ENCODE measurements at places on chromosomes 4 and X. TPM values are rescaled to one million over a fixed set of nuclear protein-coding genes. Genes with fewer than 3 reads are reported as not detected.

GRCh38 chr4:106062452-106062875, 167.2 kb downstream of the NPNT start:
- no peak for DNase-seq

GRCh38 chrX:27987862-27988646, 6.8 kb upstream of the DCAF8L1 start:
- no peak for DNase-seq

DNA sequence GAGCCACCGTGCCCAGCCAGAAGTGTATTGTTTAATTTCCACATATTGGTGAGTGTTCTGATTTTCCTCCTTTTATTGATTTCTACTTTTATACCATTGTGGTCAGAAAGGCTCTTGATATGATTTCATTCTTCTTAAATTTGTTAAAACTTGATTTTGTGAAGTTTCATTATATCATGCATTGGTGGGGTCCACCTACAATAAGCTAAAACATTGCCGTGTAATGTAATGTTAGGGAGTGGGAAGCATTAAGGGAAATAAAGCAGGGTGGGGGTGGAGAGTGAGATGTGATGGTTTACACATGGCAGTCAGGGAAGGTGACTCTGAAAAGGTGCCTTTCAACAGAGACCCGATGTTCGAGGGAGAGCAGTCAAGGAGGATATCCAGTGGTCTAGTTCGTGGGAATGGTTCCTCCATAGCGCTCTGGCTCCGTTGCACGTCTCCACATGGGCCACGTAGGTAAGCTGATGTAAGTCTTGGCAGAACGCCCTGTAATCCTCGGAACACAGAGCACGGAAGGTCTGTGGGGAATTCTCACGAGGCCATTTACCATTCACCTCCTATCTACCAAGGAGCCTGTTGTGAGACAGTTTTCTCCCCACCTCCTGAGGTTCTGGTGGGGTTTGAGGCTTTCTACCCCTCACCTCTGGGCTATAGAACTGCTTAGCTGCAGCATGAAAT, 7.7 kb upstream of the WDR13 start:
- no peak for DNase-seq

DNA sequence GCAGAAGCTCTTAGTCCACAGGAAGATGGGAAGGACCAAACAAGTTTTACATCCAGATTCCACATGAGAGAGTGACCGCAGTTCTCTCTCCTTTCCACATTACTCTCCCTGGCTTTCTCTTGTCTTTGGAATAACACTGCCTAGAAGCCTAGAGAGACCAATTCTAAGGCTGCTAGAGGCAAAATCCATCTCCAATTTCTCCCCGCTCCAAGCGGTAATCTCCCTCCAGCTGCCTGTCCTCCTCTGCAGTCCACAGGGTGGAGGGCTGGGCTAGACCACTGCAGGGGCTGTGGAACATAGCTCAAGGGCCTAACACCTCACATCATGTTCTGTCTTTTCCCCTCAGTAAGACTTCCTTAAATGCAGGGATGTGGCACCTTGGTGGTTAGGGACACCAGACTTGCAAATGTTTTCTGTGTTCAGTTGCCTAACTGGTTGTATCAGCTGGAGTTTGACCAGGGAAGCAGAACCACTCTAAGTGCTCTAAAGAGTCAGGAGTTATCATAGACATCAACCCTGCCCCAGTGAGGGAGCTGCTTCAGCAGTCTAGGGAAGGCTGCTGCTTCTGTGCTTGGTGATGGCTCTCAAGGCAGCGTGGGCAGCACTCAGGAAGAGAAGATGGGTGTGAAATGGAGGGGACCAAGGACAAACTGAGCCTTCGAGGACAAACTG, 423.1 kb downstream of the BCOR start:
- no peak for DNase-seq

GRCh38 chr4:182578402-182578801, 335.2 kb downstream of the TENM3 start:
- no peak for DNase-seq

DNA sequence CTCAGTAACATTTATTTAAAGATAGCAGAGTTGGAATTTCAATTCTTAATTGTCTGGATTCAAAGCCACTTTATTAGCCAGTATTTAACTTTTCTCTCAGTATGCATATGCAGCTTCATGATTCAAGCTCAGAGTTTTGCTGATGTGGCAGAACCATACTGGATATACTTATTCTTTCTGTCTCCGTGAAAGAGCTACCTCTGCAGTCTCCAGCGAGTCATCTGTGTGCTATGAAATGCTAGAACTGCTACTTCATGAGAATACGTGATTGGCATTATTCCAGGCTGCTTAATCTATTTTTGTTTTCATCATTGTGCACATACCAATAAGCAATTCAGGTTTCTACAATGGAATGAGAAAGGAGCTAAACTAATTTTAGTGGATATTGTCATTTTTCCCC, 743.7 kb downstream of the C4orf33 start:
- no peak for DNase-seq

- DNase-seq: no peak
Observed at GRCh38 chr4:74618659-74619058, 173.7 kb downstream of the AREG start.

The CLDN22 gene
- 3.5 TPM for total RNA-seq

The TRIM2 gene
- total RNA-seq: 121 TPM

The PCDH11X gene
- 6.8 TPM for total RNA-seq

The MAML3 gene
- total RNA-seq: 26.6 TPM

The CTAG1B gene
- total RNA-seq: 0.46 TPM
